NCI-H1105 (cell line): ENCODE measurements at places on chromosomes 7 and 10.

- DNase-seq, result no peak
These were observed 274.0 kb downstream of the FRMD4A start for GRCh38 chr10:14056610-14057332.

DNA sequence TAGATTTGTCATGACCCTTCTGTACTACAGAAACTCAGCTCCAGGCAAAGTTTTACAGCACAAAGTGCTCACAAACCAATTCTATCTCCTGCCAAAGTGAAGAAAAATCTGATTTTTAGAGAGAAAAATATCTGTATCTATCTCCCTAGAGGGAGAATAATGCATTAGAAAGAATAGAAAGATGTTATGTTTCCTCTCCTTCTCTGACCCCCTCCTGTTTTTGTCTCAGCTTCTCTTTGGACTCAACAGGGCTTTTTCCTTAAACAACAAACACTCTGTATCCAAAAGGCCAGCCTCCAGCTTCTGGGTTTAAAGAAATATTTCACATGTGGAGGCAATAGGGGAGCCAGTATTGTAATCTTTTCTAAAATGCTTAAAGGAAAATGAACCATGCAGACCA is 627.4 kb downstream of the REEP3 start:
- no peak for DNase-seq

DNA sequence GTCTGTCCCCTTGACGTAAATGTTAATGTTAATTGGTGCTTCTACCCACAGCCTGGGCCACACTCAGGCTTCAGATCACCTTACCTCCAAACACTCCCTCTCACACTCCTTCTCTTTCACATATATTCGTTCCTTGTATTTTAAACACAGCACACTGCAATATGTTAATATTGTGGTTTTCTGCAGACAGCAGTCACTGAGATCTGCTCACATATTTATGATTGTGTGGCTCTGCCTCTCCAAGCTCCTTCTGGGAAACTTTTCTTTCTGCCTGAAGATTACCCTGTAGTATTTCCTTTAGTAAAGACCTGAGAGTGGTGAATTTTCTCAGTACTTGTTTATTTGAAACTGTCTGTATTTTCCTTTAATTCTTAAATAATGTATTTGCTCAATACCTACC is 104.7 kb downstream of the VWC2 start:
- no peak for DNase-seq

DNA sequence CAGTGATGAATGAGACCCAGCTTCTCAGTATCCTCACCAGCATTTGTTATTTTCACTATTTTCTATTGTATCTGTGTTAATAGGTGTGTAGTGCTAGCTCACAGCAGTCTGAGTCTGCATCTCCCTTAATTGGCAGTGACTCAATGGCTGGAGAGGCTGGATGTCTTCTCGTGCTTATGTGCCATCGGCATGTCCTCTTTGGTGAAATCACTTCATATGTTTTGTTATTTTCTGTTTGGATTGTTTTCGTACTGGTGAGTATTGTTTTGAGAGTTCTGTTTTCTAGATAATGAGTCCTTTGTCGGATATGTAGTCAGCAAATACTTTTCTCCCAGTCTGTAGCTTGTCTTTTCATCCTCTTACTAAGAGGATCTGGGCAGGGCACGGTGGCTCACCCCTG is 66.1 kb downstream of the AMZ1 start:
- DNase-seq, result no peak

DNA sequence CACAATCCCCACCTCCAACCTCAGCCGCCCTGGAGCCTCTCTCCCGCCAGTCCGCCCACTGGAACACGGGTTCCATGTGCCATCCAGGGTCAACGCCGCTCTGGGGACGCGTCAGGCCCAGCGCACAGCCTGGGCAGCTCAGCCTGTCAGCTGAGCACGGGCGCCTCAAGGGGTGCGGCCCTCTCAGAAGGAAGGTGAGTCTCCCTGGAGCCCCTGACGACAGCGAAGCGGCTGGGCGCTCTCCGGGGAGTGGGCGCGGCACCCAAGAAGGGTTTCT is 1.2 kb upstream of the SLC18A3 start:
- DNase-seq, result no peak

GRCh38 chr7:109868215-109868860 is 1222.6 kb upstream of the LRRN3 start:
- no peak for DNase-seq

DNA sequence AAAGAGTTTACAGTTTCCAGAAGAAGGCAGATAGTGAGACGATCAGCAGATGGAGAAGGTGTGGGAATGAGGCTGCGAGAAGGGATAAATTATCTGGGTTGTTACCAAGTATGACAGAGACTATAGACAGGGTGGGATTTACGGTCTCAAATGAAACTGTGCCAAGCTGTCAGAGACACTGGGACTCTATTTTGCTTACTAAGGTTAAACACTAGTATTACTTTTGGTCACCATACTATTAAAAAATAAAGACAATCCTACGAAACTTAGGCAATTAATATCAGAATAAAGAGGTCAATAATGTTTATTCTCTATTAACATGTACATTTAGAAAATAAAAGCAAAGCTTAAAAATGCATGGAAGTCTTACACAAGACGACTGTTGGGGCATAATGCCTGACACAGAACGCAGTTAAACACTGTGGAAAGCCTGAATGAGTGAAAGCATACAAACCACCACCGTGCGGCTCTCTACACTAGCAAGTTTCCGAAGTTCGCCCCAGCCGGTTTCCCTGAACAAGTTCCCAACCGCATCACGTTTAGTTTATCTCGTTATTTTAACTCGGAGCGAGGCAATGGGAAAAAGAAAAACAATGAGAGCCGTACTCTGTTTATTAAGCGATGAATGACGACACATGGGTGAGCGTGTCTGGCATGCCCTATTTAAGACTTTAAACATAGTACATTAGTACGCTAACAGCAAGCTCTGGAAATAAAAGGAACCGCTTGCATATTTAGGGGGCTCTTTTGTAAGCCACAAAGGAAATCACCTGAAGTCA is 909 bp upstream of the CC2D2B start:
- DNase-seq, result no peak

- DNase-seq, result no peak
These were observed 3.8 kb downstream of the TMEM72 start for GRCh38 chr10:44914891-44915290.

- no peak for DNase-seq
These were observed 240.4 kb downstream of the ARL4A start for GRCh38 chr7:12927635-12928434.

- DNase-seq, result no peak
These were observed 48.1 kb upstream of the PCGF5 start for GRCh38 chr10:91172348-91172747.

GRCh38 chr10:78188446-78188845 is 154.8 kb downstream of the RPS24 start:
- no peak for DNase-seq

GRCh38 chr7:129502708-129503685 is 666 bp downstream of the SMKR1 start:
- no peak for DNase-seq

- DNase-seq, result no peak
These were observed 176.0 kb upstream of the NAMPT start for GRCh38 chr7:106460792-106461254.

DNA sequence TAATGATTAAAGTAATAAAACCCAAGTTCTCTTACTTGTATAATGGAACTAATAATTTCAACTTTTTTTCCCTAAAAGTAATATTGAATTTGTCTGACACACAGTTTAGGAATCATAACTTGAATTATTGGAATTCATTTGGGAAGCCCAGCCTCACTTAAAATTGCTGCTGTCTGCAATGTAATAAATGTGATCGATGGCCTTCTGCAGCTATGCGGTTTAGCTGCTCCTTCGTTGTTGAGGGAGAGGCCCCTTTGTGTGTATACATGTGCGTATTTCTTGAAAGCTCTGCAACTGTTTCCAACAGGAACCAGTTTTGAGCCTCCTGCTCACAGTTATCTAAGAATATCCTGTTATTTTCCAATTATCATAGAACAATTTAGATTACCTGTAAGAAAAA is 152.5 kb downstream of the AKR1D1 start:
- DNase-seq, result no peak

GRCh38 chr7:67364441-67365017 is 367.9 kb downstream of the TYW1 start:
- peak; percentile 5 for DNase-seq

DNA sequence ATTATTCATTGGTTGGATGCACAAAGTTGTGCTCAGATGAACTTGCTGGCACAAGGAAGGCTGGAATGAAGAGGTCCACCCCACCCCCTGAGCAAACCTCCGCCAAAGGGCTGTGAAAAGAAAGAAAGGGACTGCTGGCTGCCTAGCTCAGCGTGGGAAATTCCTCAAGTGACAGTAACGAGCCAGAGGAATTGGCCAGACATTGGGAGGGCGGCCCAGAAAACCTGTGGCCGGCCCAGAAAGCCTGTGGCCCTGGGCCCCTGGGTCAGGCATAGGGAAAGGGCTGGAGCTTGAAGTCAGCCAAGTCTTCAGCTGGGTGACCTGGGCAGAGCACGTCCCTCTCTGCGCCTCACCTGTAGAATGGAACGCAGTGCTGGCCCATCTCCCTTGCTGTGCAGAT is 30.6 kb upstream of the CTBP2 start:
- no peak for DNase-seq

DNA sequence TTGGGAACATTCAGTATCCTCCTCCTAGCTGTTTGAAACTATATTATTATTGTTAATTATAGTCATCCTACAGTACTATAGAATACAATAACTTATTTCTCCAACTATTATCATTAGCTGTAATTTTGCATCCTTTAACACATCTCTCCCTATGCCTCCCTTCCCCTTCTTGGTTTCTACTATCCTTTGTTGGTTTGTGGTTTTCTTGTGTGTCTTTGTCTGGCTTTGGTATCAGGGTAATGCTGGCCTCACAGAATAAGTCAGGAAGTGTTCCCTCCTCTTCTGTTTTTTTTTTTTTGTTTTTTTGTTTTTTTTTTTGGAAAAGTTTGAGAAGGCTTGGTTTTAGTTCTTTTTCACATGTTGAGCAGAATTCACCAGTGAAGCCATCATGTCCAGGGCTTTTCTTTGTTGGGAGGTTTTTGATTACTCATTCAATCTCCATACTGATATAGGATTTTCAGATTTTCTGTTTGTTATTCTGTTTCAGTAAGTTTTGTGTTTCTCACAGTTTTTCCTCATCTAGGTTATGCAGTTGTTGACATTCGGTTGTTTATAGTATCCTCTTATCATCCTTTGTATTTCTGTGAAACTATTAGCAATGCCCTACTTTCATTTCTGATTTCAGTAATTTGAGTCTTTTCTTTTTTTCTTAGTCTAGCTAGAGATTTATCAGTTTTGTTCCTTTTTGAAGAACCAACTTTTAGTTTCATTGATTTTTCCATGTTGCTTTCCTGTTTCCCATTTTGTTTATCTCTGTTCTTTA is 21.6 kb downstream of the C1GALT1 start:
- no peak for DNase-seq

- peak; percentile 66 for DNase-seq
These were observed 33.8 kb upstream of the ZFAND2A start for GRCh38 chr7:1193593-1194424.

DNA sequence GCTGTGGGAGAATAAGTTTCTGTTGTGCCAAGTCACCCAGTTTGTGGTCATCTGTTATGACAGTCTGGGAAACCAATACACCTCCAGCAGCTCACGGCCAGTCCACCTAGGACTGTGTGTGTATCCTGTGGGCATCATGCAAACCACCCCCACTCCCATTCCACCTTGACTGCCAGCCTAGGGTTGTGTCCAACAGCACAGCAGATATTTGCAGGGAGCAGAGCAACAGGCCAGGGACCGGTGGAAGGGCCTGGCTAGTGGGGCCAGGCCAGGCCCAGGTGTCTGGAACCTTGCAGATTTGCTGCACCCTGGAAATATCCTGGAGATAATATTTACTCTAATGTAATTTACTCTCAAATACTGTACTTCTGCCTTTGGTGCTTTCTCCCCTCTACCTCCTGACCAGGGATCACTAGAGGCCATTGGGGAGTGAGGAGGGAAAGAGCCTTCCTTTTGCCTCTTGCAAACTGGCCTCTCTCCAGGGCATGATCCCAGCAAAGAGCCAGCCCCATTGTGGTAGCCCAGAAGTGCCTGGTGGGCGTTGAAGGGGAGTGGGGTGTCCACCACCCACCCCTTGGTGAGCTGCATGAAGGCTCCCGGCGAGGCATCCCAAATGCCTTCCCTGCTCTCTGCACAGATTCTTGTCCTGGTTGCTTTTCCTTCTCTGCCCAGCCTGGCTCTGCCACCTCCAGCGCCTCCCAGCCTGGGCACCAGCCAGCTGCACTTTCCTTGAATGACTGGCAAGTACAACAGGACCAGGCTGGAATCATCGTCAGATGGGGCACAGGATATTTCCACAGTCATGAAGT is 15.2 kb upstream of the TPST1 start:
- DNase-seq, result no peak

- no peak for DNase-seq
These were observed 64.3 kb upstream of the ZNF32 start for GRCh38 chr10:43712821-43713584.

- no peak for DNase-seq
These were observed 297.5 kb downstream of the GFRA1 start for GRCh38 chr10:115975506-115975905.

- DNase-seq, result no peak
These were observed 16.4 kb downstream of the SRI start for GRCh38 chr7:88203401-88203800.

DNA sequence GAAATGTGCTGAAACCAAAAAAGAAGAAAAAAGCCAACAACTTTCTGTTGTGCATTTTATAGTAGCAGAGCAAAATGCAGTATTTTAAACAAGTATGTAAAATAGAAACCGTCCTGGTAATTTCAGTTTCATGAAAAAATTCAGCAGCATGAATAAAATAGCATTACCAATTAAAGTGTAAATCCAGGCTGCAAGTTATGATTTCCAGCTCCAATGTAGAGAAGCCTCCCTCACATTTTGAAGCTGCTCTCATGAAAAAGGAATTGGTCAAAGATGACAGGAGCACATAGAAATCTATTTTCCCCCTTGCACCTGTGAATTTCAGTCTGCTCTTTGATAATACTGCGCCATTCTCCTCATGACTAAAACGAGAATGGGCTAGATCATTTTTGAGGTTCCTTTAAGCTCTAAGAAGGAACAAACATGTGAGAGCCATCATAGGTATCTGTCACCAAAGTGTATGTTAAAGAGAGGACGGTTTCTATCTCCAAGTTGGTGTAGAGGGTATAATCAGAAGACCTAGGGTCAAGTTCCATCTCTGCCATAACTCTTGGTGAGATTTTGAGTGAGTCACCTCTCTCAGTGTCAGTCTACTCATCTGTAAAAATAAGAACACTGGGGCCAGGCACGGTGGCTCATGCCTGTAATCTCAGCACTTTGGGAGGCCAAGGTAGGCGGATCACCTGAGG is 107.5 kb downstream of the MTPAP start:
- DNase-seq, result no peak

DNA sequence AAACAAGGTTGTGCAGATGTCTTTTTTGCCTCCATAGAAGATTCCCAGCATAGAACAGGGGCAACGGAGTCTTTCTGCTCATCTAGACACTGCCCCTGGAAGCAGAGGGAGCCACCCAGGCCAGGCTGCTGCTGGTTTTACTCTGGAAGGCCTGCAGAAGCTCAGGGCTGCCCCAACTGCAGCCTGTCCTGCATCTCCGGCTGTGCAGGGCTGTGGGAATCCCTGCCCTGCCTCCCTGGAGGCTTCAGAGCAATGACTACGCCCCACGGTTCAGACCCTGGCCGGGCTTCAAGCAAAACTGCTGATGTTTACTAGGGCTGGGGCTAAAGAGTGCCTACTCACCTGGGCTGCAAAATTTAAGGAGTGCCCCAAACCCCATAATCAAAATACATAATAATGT is 43.9 kb downstream of the GHRHR start:
- no peak for DNase-seq
